Stimulated activated CD8-positive, alpha-beta memory T cell treated with anti-CD3 and anti-CD28 coated beads, Interleukin-4, amount 100 ng/mL, for 1 hour (primary cell): ENCODE measurements at places on chromosomes 11 and 22.

DNA sequence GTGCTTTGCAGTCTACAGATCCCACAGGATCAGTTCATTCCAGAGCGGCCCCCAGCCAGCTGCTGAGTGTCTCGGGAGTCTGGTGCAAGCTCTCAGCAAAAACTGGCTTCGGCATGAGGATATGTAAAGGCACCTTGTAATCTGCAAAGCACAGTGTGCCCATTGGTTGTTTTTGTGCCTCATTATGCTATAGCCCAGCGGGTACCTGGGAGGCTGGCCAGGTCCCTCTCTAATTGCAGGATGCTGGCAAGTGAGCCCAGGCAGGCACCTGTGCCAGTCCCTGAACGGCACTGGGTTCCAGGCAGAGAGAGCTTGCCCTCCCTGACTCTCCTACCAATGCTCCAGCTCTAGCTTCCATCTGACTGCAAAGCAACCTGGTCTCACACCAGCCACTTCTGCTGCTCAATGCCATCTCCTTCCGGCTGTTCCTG is 128.7 kb downstream of the DSCAML1 start:
- no peak for DNase-seq

DNA sequence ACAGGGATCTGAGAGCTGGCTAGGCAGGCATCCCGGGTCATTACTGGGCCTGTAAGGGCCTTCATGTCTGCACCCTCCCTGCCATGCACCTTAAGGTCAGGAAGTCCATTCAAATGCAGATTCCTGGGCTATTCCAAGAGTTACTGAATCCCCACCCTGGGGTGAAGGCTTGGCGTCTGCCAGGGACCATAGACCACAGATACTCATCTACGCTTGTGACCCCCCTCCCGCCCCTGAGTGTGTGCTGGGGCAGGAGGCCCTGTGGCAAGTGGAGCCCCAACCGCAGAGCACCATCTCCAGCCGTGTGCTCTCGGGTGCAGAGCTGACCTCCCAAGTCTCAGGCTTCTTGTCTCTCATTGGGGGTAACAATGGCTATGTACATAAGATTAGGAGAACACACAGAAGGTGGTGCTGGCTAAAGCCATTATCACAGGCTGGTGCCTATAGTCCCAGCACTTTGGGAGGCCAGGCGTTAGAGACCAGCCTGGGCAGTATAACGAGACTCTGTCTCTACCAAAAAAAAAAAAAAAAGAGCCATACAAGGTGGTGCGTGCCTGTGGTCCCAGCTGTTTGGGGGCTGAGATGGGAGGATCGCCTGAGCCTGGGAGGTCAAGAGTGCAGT is 19.1 kb upstream of the KCNQ1OT1 start:
- DNase-seq: no peak

- no peak for DNase-seq
Observed at GRCh38 chr11:72673284-72673942, 809 bp downstream of the PDE2A start.

GRCh38 chr11:126477535-126478305 is 122.2 kb downstream of the ST3GAL4 start:
- DNase-seq: no peak

DNA sequence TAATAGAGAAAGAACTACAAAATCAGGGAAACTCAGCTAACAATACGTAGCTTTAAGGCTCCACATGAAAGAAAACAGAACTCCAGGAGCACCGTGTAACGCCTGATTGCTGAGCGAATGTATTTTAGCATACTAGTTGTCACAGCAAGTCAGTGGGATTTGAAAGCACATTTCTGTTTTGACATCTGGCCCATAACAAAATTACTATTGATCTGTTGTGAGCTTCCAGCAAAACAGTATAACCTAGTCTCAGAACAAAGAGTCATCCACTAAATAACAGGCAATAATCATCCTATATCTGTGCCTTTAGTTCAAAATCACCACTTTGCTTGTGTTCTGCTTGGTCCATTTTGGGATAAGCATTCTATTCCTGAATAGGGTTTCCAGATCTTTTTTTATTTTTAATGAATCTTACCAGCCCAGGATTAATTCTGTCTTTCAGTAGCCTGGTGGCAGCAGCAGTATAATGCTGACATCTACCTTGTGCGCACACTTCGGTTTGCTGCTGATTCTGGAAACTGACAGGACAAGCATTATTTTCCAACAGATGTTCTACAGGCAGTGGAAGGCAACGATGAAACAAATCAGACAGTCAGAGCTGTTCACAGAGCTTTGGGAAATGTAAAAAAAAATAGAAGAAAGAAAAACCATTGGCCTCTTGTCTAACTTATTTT is 66.2 kb downstream of the CADM1 start:
- no peak for DNase-seq

DNA sequence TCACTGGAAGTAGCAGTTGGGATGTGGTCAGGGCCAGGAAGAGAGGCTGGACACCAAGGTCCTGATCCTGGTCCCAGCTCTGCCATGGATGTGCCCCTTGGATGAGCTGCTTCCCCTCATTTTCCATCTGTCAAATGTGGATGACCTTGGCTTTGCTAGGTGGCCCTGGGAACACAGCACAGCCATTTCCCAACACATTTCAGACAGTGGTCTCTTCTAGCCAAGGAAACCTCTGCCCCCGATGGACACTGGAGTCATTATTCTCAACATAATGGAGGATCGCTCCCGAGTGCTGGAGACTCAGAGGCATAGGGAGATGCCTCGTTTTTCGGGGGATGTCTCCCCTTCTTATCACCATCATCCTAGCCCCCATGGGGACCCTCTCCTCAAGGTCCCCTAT is 13.6 kb upstream of the MPPED1 start:
- DNase-seq: no peak

- DNase-seq: no peak
Observed at GRCh38 chr22:40128989-40129388, 48.7 kb upstream of the TNRC6B start.

GRCh38 chr22:38729946-38730345 is 24.2 kb downstream of the GTPBP1 start:
- no peak for DNase-seq

DNA sequence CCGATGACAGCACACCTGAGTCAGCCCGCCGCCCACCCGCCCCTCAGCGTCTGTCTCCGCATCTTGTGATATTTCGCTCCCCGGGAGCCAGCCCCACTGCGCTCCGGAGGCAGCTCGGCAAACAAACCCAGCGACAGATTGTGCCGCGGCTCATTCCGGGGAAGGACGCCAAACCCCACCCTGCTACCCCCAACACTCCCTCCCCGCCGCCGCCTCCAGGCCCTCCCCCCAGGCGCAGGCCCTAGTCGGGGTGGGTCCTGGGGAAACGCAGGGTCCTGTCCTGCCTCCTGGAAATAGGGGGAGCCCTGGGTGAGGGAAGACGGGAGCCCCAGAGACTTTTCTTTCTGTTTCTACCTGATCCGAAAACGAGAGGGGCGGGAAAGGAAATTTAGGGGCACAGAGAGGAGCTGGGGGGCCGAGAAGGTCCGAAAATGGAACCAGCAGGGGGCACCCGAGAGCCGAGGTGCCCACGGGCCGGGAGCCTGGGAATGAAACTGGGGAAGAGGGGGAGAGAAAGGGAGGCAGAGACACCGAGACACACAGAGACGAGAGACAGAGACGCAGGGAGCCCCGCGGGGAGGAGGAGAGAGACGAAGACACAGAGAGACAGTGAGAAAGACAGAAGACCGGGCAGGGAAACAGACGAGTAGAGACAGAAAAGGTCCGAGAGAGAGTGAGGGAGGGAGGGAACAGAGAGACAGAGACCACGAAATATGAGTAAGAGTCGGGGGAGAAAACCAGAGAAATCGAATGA is 1.7 kb upstream of the RTN4RL2 start:
- no peak for DNase-seq

DNA sequence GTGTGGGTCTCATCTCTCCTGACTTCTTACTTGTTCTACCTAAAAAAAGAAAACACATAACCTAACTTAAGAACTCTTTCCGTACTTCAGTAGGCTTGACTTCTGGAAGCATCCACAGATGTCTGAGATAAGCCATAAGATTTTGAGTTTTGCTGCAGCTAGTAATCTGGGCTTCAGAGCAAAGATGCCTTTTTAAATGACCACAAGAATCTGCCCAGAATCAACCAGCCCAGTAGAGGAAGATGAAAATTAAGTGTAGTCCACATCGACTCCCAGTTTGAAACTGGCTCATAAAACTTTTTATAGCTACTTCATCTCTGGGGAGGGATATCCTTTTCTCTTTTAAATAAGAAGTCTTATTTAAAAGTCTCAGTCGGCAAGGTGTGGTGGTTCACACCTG is 10.7 kb downstream of the DENND5A start:
- no peak for DNase-seq

GRCh38 chr11:123231256-123231655 is 36.2 kb upstream of the CLMP start:
- no peak for DNase-seq

DNA sequence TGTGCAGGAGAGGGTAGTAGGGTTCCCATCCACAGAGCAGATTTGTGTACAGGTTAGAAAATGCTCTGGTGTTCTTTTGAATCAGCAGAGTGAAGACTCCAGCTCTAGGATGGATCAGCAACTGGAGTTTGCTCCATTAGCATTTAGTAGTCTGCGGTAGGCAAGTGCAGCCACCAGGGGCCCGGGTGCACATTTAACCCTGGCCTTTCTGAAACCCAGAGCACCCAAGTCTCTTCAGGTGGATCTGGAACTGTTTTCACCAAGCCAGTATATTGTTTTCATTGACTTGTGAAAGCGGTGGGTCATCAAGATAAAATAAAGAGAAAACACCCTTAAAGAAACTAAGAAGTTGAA is 100.8 kb upstream of the CLPB start:
- DNase-seq: no peak

DNA sequence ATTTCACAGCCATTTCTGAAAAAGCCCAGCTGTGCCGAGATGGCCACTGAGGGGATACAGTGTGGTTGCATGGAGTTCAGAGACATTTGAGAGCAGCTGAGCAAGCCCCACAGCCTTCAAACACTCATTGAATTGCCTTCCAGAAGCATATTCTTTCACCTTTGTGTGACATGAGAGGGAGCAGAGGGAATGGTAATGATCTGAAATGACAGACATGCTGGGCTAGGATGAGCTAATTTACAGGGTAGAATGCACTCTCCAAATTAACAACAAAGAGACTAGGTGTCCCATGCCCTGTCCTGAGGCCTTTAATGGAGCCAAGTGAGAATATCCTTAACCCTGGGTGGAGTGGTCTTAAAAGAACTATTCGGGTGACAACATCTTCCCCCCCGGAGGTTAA is 585.4 kb downstream of the NELL1 start:
- DNase-seq: no peak

DNA sequence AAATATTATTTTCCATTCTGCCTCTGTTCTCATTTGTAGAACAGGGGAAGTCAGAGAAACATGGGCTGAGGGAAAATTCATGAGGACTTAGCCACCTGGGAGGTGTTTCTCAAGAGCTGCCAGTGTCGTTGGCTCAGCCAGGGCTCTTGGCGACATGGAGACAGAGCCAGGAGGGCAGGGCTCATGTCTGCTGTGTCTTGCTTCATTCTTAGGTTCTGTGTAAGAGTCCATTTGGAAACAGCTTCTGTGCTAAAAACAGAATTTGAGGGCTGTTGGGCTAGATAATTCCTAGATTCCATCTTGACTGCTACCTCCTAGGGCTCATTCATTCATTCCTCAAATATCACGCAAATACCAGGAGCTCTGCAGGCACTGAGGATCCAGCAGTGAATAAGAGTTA is 15.1 kb upstream of the MRGPRX2 start:
- DNase-seq: no peak

DNA sequence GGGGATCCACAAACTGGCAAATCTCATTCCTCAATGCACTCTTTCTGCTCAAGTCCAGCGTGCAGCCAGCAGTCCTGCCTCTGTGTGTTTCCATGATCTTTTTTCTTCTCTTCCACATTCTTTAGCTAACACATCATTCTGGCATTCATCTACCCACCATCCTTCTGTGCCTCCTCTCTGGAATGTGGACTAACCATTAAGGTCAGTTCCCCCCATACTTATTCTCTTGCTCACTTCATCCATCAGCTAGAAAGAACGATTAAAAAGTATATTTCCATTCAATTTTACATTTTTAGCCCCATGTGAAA is 7.8 kb downstream of the KIRREL3 start:
- DNase-seq: no peak

GRCh38 chr11:118820412-118821357 is 29.7 kb upstream of the DDX6 start:
- DNase-seq: no peak
